ENCODE measurements at places on chromosomes 5 and 9.

DNA sequence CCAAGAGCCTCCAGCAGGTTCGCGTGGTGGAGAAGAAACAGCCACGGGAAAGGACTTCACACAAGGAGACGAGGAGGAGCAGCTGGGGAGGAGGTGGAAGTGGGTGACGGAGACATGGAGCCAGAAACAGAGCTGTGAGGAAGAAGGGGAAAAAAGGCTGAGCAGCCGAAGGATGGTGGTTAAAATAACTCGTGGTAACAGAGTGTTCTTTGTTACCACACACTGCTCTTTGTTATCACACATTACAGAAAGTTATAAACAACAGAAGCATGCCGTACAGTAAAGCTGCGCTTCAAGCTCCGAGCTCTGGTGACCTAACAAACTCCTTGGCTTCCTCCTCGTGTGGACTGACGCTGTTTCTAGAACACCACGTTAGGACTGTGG lies 215.4 kb downstream of the GLIS3 start:
- DNase-seq = no peak

- no peak for DNase-seq
Observed at GRCh38 chr5:30604648-30605262, 588.7 kb upstream of the CDH6 start.

DNA sequence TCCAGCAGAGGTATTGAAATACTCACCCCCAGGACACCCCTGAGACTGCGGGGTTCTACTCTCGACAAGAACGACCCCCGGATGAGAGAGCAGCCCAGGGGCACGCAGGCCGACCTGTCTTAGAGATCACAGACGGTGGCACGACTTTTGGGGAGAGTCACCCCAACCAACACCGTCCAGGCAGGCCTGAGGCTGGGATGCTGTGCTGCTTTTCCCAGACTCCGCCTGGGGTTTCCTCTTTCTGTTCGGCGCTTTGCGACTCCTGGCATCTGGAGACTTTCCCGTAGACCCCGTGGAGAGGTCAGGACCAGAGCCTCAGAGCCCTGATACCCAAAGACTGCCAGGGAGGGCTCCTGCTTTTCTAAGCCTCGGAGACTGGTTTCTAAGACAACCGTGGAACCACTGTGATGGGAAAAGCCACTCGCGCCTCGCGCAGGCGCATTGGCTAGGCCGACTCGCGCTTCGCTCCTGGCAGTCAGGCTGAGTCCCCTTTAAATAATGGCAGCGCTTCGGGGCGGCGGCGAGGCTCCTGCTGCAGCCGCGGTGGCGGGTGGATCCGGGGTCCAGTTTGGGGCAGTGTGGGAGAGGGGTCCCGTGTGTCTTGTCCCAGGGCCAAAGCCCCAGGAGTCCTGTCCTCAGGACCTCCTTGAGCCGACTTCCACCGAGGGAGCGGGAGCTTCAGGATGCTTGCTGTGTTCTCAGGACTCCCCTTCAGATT lies 484.0 kb downstream of the SPATA31A7 start:
- no peak for DNase-seq

DNA sequence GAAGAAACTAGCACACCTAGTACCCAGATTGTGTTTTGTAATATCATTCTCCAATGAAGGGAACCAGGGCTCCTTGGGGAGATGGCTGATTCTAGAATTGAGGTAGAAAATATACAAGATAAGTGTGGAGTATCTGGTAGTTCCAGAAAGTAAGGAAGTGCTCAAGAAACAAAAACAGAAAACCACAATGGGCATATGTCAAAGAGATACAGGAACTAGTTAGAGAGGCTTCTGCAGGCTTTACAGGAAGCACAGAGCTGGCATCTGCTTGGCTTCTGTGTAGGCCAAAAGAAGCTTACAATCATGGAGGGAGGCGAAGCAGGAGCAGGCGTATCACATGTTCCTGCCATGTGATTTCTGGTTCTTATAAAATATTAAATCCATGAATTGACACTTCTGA lies 105.7 kb upstream of the TMEM161B start:
- DNase-seq = no peak

DNA sequence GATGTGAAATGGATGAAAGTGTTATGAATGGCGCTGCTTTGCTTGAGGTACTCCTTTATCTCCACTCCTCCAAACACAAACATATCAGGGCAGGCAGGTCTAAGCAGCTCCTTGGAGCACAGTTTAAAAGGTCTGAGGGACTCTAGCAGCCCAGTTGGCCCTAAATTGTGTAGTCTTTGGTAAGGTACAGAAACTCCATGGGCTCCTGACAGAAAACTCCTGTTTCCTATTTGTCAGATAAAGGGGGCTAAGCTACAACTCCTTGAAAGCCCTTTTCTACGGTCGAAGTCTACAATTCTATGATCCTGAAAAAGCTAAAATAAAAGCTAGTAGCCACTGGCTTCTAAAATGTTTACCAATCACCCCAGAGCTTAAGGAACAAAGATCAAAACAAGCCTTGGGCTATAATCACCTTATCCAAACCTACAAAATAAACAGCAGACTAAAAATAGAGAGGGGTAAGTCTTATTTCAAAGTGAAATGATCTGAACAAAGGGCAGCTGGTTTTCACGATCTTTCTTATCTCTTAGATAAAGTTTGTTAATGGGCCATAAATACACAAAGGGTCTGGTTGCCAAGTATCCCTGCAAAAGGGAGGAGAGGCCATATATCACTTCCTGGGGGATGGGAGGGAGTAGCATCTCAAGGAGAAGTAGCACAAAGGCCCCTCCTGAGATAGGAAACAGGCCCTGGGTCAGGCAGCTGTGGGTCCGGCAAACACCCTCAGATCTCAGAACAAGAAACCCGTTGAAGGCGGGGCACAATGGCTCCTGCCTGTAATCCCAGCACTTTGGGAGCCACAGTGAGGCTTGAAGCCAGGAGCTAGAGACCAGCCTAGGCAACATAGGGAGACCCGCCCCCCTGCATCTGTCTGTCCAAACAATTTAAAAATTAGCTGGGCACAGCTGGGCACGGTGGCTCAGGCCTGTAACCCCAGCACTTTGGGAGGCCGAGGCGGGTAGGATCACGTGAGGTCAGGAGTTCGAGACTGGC lies 28.3 kb upstream of the DENND4C start:
- no peak for DNase-seq

- no peak for DNase-seq
Observed at GRCh38 chr5:123868881-123869280, 356.9 kb downstream of the CSNK1G3 start.

DNA sequence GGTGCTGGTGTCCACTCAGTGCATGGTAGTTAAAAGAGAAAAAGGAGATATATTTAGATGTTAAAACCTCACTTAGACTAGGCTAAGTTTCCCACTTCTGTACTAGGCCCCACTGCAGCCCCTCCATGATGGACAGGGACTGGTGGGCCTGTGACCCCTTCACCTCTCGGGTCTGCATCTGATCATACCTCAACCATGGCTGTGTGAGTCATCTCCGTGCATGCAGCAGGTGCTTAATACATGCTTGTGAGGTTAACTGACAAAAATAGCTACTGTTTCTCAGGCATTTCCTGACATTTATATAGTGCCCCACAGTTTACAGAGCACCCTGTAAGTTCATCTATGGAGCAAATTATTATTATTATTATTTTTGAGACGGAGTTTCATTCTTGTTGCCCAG lies 8.4 kb upstream of the URM1 start:
- DNase-seq = no peak
